ENCODE measurements at places on chromosomes 11 and 22. TPM values are rescaled to one million over a fixed set of nuclear protein-coding genes. Genes with fewer than 3 reads are reported as not detected.

- peak; percentile 89 for DNase-seq
Measured at GRCh38 chr11:122101625-122102291, 14.3 kb downstream of the BLID start.

- DNase-seq, result no peak
Measured at GRCh38 chr11:93326681-93327080, 3.9 kb upstream of the DEUP1 start.

SCN4B gene
- 1.3 TPM for total RNA-seq

FAR1 gene
- total RNA-seq, result 42.1 TPM

HORMAD2 gene
- not detected for total RNA-seq

GRCh38 chr22:48885919-48886305, 941.8 kb downstream of the BRD1 start:
- DNase-seq, result peak; percentile 30

Data from sigmoid colon (tissue), 7 donors.